Right renal pelvis (tissue), 4 donors: ENCODE measurements at places on chromosomes 11 and 22. TPM values are rescaled to one million over a fixed set of nuclear protein-coding genes. Genes with fewer than 3 reads are reported as not detected.

DNA sequence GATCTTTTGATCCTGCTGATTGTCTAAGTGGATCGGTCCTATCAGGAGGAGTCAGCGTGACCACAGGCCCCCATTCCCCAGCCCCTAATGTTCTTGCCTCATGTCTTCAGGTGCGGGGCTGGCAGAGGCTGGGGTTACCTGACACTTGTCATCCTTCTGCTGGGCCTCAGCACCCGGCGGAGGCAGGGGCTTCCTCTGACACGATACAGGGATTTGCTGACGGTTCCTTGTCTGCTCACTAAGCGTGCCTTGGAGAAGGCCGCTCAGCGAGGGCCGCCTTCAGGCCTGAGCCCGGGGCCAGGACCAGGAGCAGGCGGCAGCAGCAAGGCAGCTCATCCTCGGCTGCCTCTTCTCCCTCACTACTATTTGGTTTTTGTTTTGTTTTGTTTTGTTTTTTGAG, 45.7 kb upstream of the KCNQ1OT1 start:
- DNase-seq: no peak

The HBD gene
- polyA plus RNA-seq: 1.3 TPM

The P2RX3 gene
- polyA plus RNA-seq: 0.42 TPM

- no peak for DNase-seq
Measured at GRCh38 chr11:2752923-2753322, 53.1 kb upstream of the KCNQ1OT1 start.

The HTR3A gene
- polyA plus RNA-seq: 0.13 TPM

The SAA2 gene
- polyA plus RNA-seq: 0.20 TPM

The TENM4 gene
- 20.1 TPM for polyA plus RNA-seq

GRCh38 chr11:45252134-45252856, 33.8 kb downstream of the SYT13 start:
- peak; percentile 22 for DNase-seq

The MRGPRE gene
- polyA plus RNA-seq: not detected

DNA sequence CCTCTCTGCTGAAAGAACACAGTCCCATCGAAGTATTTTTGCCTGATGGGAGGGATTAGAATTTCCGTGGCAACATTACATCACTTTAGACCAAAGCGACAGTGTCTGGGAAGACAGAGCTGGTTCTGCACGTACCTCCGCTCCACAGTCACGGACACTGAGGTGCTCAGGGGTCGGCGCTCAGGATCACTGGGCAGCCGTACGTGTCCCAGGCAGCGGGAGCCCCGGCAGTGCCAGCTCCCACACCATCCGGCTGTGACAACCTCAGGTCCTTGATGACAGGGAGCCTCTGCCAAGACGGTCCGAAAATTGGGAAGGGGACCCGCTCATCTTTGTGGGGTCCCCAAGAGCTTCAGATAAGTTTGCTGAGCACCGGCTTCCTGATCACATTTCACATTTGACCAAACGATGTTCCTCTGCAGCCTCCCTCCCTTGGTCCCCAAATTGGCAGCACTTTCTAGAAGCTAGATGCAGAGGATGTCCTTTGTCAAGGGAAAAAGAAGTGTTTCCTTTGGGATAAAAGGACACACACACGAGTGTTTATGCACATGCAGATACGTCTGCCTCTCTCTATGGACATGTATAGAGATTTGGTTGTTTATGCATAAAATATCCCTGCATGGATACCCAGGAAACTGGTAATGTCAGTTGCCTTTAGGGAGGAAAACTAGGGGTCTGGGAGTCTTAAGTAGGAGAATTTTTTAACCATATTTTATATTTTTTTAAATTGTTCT, 61.6 kb upstream of the LINC01488 start:
- no peak for DNase-seq

DNA sequence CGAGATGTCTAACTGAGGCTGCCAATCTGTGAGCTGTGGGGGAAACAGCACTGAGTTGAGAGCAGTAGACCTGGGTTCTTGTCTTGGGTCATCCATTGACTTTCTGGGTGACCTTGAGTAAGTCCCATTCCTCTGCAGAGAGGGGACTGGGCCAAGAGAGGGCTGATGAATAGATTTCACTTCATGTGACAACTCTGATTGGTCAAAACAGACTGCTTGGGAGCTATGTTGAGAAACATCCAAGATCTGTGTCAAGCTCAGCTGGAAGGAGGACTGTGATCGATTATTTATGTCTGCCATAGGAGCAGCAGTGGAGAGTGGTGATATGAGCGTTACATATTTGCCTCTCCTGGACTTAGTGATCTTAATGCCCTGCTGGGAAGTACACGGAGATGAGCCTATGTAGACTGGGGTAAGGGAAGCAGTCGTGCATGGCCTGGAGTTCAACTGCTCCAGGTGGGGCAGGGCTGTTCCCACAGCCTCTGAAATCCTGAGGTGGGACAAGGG, 47.7 kb downstream of the OTOG start:
- no peak for DNase-seq

DNA sequence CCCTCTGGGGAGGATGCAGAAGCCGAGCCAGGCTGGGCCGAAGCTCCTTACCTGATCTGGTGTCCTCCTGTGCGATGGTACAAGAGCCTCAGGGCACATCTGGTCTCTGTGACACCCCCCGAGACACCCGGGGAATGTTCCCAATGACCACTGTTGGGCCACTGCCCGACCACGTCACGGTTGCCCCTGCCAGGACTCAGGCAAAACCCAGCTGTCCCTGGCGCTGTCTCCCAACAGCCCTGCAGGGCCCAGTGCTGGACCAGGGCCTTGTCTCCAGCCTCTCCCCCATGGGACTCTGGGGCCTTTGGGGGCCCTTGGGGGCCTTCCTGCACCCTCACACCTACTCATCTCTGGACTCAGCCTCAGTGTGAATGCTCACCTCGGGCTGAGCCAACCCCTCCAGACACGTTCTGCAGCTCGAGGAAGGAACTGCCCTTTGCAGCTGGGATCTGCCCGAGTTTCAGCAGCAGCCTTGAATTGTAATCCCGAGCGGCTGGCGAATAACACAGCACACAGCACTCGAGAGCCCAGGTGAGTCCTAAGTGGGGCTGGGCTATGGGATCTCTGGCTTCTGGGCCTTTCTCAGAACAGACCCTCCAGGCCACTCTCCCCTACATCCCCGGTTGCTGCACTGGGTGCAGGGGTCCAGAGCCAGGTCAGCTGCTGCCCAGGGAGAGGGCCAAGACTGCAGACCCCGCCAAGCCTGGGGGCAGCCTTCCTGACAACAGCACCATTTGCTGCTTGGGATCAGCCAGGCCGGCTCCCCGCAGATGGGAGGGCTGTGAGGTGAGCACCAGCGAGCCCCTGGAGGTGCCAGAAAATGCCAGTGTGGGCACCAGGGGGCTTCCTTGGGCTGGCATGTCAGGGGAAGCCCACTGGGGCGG, 39.8 kb downstream of the RTN4R start:
- DNase-seq: no peak

DNA sequence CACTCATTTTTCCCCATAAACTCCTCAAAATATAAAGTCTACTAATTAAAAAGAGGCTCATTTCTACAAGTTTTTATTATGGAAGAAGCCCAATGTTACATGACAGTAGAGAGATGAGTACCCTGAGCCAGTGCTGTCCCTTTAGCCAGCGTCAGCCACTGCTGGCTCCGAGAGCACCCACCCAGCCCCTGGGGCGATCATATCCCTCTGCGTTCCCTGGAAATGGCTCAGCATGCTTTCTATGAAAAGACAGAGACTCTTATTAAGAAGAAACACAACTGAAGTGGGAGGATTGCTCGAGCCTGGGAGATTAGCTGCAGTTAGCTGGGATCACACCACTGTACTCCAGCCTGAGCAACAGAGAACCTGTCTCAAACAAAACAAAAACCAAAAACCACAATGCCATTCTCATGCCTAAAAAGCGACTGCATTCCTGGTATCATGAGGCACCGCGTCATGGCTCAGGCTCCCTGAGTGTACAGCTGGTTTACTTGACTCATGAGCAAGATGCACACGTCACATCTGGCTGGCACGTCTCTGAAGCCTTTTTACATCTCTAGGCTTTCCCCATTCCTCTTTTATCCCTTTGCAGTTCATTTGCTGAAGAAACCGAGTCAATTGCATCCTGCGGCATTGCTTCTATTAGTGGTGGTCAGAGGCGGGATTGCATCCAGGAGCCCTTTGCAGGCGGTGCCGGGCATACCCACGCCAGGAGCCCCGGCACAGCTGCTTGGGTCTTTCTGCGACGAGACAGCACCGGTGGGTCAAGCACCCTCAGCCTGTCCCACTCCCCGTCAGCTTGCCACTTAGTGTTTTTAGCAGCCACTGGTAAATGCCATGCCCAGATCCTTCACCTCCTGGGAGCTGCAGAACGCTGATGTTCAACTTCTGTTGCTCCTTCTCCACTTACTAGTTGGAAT, 119.9 kb downstream of the CTTN start:
- no peak for DNase-seq

DNA sequence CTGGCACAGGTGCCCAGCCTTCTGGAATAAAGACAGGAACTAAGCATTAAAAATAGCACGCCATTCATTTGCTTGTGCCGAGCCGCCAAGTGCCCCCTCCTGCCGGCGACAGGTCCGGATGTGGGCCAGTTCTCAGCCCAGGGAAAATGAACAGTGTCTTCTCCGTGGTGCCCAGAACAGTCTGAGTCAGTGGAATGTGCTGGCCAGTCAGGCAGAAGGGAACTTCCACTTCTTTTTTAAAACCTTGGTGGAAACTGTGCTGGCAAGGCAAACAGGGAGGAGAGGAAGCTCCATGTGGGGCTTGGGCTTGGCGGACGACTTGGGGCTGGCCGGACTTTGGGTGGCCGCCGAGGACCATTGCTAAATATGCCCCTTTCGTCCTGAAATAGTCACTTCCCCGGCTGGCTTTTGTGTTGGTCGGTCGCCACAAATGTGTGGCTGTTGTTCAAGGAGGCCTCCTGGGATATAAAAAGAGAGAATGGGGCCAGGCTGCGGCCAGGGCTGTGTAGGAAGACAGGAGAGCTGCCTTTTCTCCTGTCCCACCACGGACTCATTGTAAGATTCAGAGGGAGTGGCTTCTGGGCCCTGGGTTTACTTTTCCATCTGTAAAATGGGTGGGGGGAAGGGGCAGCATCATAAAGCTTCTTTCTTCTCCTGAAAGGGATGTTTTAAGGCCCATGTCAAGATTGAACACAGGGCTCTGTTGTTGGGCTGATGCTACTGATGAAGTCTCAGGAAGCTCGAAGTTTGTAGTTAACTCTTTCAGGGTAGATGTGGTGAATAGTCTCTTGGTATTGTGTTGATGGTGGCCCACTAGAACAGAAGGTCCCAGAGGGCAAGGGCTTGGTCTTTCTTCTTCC, 101.0 kb downstream of the PTPRJ start:
- DNase-seq: no peak

DNA sequence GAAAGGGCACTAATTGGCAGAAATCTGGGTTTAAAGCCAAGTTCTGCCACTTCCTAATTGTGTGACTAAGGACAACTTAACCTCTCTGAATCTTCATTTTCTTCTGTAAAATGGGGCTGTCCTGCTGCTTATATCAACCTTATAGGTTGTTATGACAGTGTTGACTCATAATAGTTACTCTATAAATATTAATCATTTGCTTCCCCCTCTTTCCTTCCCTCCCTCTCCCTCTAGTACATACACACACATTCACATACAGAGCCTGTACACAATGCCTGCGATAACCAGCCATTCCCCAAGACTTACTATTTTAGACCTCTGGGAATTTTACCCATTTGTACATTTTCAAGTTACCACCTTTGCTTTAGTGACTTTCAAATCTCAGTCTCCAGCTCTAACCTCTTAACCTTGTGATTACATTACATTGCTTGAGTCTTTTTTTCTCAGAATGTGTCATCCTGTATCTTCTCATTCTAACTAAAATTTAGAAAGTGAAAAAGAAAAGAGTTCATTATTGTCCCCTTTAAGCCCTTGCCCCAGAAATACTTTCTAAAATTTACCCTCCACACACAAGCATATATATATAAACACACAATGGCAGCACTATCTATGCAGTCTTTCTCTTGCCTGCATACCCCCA, 31.9 kb downstream of the GDPD4 start:
- no peak for DNase-seq

- DNase-seq: no peak
Measured at GRCh38 chr11:86517557-86517956, 142.9 kb downstream of the CCDC81 start.

DNA sequence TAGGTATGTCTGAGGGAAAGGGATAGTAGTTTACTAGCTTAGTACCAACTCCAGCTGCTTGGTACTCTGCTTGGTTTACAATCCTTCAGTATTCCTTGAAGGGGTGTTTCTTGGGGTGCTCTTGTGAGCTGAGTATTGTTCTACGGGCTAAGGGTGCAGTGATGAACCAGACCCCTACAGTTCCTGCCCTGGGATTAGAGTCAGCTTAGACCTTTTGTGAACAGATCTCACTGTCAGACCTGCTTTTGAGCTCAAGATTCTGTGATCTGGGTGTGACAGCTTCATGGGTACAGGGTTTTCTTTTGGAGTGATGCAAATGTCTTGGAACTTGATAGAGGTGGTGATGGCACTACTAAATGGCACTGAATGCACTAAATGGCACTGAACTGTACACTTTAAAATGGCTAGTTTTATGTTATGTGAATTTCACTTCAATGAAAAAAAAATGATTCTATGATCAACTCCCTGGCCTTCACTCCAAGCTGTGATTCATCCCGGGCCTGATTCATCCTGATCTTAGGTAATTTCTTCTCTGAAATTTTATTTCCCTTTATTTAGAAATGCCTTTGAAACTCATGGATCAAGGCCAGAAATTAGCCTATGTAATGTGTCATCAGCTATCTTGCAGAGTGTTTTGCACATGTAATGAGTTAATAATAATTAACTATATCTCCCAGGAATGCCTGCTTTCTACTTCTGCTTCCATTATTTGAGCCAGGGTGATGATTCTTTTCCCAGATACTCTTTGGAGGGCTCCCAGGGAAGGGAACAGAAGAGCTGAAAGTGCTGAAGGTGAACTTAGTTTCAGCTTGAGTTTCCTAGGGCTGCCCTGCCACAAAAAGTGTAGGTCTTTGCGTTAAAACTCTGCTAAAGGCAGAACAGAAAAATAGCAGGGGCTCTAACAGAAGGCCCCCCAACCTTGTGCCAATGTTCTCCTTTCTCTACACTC, 87.9 kb downstream of the NCAM1 start:
- no peak for DNase-seq

GRCh38 chr11:120197251-120197891, 13.5 kb upstream of the OAF start:
- DNase-seq: peak; percentile 85

- no peak for DNase-seq
Measured at GRCh38 chr22:36160499-36160942, at the start of gene APOL3. Gene APOL3 (minus strand): TSS chr22:36160755. CDS start chr22:36149055, 11,700 bp downstream.

DNA sequence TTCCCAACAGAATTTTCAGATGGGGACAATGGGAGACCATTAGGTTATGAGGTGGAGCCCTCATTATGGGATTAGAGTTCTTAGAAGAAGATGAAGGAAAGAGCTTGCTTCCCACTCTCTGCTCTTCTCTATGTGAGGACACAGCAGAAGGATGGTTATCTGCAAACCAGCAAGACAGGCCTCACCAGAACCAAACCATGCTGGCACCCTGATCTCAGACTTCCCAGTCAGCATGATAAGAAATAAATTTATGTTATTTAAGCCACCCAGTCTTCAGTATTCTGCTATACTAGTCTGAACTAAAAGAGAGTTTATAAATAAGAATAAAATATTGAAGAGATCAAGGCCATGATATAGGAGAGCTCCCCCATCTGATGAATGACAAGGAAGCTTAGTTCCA, 946.3 kb upstream of the CCDC90B start:
- no peak for DNase-seq

GRCh38 chr11:3942956-3943497, 87.6 kb downstream of the STIM1 start:
- DNase-seq: no peak

The KRTAP5-11 gene
- polyA plus RNA-seq: 0.21 TPM

The KDM4E gene
- polyA plus RNA-seq: 0.12 TPM

- DNase-seq: no peak
Measured at GRCh38 chr11:100984668-100985067, 144.9 kb downstream of the PGR start.

- no peak for DNase-seq
Measured at GRCh38 chr11:75246671-75247350, 6.2 kb downstream of the TPBGL start.
